ENCODE measurements at places on chromosomes 16 and 17.

DNA sequence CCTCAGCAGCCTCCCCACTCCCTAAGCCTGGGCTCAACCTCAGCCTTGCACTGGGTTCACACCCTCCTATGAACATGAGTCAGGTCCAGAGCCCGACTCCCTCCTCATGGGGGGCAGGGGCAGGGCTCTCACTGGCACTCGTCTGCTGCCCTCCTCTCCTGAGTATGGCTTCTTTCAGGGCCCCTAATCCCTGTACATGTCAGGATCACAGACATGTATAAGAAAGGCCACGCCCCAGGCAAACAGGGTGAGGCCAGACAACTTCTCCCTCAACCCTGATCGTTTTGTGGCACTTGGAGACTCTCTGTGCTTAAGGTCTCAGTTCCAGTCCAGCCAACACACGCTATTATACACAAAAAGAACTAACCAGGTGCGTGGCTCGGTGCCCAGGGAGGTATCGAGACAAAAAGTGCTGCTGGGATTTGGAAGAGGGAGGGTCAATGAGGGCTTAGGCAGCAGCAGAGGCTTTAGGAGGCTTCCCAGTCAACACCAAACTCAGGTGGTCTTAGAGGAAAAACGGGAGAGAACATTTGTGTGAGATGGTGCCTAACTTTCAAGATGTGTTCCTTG is 45.2 kb downstream of the CMTM3 start:
- DNase-seq: no peak

DNA sequence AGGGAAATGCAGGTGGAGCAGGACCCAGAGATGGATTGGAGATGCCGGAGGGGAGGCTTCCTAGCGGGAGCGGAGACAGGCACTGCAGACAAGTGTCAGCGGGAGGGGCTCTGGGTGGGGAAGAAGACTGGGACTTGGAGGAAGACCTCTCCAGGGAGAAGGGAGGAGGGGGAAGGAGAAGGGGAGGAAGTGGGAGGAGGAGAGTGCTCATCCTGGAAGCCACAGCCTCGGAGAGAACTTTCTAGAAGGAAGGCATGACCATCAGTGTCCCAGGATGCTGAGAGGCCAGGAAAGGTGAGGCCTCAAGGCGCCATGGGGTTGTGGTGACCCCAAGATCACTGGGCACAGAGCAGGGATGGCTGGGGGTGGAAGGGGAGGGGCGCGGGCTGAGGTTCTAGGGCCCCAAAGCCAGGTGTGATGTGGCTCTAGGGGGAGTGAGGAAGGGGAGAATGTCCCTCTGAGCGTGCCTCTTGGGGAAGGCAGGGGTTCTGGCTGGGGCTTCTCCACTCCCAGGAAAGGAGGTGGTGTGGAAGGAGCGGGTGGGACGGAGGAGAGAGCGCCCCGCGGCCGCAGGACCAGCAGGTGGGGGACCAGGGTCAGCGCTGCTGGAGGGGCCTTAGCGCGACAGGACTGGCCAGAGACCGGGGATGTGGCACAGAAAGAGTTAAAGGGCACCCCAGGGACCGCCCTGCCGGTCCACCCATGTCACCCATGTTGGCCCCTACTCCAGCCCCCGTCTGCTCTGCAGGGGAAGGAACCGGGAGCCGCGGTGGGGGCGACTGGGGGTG is 900 bp upstream of the GCGR start:
- DNase-seq: no peak

DNA sequence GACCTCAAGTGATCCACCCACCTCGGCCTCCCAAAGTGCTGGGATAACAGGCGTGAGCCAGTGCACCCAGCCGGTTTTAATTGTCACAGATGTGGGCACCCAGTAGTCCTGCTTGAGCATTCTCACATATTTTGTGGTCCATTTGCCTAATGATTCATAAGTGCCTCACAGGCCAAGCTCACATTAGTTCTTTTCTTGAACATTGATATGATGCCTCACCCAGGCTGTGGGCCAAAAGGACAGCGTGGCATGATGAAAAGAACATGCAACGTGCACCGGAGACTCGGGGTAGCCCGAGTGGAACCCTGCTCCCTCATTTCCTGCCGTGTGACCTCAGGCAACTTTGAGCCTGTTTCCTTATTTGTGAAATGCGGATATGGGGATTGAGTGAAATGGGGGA is 181.9 kb downstream of the SNX29 start:
- DNase-seq: no peak

DNA sequence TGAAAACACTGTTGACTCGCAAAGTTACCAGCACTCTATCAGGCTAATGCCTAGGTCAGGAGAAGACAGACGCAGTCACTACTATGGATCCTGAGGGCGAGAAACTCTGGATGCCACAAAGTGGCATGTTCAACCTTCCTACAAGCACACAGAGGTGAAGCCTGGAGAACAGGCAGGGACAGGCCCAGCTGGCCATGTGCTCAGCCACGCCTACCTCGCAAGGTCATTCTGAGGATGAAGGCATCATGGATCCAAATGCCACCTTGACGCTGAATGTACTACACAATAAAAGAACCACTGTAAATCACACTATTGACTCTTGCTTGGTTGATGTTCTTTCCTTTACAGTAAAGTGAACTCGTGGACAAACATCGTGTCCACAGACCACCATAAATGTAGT is 85.8 kb downstream of the ANKRD11 start:
- DNase-seq: no peak

DNA sequence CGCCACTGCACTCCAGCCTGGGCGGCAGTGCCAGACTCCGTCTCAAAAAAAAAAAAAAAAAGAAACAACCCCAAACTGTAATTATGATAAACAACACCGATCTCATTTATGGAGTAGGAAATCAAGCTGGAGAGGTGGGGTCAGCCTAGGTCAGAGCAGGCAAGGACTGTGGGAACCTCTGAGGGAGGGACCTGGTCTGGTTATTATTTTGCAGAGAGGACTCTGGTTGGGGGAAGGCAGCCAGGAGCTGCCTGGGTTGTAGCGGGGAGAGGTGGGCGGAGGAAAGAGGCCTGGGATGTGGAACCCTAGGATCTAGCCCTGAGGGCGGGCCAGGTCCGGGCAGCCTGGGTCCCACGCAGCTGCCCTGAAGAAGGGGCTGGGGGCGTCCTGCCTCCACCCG is 10.9 kb upstream of the HS3ST6 start:
- no peak for DNase-seq

DNA sequence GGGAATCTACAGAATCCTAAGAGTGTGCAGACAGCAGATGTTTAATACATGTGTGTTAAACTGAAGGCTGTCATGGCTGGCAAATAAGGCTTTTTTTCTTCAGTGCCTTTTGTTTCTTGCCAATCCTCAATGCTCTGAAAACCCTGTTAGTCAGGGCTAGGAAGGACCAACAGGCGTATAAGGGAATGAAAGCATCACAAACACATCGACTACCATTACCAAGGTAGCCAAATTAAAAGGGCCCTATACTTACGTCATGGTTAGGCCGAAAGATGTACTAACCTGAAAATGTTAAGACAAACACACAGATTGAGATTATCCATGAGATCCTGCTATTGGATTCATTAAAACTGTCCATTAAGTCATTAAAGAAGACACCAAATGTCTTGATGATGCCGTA is 13.1 kb downstream of the SLC16A6 start:
- no peak for DNase-seq

GRCh38 chr16:54783980-54784379 is 146.7 kb upstream of the IRX5 start:
- DNase-seq: no peak

- DNase-seq: no peak
These were observed 32.5 kb downstream of the MARF1 start for GRCh38 chr16:15610369-15610871.

- DNase-seq: no peak
These were observed 201.8 kb downstream of the SLC39A11 start for GRCh38 chr17:72890711-72891110.

GRCh38 chr16:54957403-54958166 is 26.9 kb downstream of the IRX5 start:
- DNase-seq: no peak

DNA sequence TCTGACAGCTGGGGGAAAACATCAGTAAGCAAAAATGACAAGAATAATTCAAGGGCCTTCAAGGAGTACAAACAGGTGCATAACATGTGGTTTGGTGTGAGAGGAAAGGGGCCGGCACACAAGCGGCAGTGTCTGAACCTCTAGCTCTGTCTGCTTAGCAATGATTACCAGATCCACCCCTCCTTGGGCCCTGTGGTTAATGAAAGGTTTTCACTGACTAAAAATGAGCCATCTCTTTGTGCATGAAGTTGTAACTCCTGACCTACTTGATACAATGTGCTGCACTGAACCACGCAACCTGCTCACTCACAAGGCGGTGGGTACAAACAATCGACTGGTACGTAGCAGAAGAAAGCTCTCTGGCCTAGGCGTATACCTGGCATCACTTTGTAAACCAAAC is 15.1 kb downstream of the FAM117A start:
- peak; percentile 47 for DNase-seq

GRCh38 chr16:57893559-57894389 is 77.2 kb downstream of the CNGB1 start:
- no peak for DNase-seq

- no peak for DNase-seq
These were observed 171.4 kb upstream of the DYNLRB2 start for GRCh38 chr16:80369138-80369958.

DNA sequence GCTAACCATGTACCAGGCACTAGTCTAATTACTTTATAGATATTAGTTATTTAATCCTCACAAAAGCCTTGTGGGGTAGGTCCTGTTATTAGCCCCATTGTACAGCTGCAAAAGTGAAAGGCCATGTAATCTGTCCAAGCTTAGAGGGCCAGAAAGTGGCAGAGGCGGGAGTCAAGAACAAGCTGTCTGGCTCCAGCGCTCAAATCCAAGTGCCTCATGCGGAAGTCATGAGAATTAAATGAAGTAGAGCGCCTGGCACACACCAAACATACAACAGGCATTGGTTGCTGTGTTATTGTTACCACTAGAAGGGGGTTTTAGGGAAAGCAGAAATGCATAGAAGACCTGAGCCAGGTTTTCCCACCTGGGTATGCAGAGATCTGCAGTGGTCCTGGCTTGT is 1.2 kb downstream of the AQP8 start:
- DNase-seq: no peak

DNA sequence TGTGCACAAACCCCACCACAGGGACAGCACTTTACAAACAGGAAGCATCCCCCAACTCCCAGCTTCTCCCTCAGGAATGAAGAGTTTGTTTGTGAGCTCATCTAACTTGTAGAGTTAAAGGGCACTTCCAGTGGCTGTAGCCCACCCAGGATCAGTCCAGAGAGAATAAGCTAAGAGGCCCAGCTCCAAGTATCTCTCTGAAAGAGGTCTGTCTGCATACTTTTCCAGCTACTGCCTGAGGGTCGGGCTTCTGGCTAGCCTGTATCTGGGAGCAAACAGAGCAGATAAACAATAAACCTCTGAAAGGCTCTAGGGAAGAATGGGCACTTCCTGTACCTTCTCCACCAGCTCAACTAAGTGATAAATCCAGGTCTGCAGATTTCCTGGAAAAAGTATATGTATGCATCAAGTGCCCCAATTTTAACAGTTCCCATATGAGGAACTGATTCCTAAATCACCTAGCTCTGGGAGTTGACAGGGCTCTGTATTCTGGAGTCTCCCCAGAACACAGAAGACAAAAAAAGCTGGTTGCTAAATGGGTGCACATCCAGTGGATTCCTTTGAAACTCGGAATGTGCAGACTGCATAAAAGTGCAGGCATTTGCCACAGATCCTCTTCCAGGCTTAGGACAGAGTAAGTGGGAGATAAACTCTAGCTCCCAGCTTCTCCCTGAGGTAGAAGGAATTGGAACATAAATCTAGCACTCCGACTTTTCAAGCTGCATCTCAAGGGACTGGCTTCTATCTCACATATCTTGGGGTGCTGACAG is 37.1 kb upstream of the MYLK3 start:
- no peak for DNase-seq

- no peak for DNase-seq
These were observed 1.7 kb downstream of the PERCC1 start for GRCh38 chr16:1432388-1433262.

- no peak for DNase-seq
These were observed 128.4 kb upstream of the TNRC6C start for GRCh38 chr17:77829843-77830799.

DNA sequence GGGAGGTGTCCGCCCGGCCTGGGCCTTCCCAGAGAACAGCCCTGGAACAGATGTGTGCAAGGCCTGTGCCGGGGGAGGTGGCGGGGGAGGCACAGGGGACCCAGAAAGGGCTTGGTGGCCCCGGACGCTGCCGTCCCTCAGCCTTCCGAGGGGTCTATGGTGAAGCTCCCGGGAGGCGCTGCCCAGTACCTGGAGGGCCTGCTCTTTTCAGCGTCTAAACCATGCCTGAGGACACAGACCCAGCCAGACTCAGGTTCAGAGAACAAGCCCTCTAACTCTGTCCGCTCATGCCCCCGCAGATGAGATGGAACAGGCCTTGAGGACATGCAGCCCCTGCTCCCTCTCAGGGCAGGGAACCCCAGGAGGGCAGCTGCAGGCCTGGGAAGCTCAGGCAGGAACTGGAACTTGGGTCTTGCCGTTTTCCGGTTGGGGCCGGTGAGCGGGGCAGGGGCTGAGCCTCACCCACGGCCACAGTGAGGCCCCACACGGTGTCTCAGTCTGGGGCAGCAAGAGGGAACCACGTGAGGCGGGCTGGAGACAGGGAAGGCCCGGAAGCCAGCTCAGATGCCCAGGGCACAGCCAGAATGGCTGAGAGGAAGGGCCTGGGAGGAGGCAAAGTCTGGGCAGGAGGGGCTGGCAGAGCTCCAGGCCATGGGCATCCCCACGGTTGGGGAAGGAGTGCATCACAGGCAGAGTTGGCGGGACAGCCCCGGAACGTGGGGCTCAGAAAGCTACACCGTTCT is 12.5 kb downstream of the SLC16A3 start:
- DNase-seq: no peak

GRCh38 chr16:53482123-53482522 is 20.9 kb downstream of the AKTIP start:
- no peak for DNase-seq

GRCh38 chr17:81682565-81683207 is 911 bp downstream of the ARL16 start:
- DNase-seq: no peak

DNA sequence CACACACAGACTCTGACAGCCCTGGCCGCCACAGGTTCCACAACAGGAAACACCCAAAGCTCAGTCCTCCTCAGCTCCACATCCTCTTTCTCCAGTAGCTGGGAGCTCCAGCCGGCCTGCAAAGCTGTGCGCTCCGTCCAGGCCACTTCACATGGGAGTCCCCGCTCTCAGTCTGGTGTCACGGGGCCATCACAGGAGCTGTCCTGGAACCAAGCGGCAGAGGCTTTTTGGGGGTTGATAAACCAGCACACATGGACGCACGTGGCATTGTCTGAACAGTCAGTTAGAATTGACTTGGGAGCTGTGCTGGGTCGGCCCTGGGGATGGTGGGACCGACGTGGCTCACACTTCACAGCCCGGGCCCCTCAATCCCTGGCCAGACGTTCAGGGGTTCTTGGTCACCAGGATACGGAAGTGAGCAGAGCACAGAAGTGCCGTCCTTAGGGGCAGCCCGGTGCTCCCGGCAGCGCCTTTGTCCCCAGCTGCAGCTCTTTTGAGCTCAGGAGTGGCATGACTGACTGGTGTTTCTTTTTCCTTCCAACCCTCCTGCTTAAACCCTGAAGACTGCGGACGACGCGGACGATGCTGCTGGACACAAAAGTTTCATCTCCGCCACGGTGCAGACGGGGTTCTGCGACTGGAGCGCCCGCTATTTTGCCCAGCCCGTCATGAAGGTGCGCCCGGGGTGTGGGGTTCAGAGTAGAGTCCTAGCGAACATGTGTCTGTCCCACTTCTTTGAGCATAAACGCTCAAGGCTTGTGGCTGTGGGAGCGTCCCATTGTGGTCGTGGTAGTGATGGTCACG is 66.6 kb upstream of the CHMP6 start:
- DNase-seq: no peak

- peak; percentile 84 for DNase-seq
These were observed 40.1 kb downstream of the MYO18A start for GRCh38 chr17:29140051-29140621.

Data from stimulated activated CD8-positive, alpha-beta memory T cell treated with anti-CD3 and anti-CD28 coated beads, Interleukin-15, amount 100 ng/mL, for 48 hours (primary cell).